NAMALWA (cell line): ENCODE measurements at places on chromosomes 6 and 20.

DNA sequence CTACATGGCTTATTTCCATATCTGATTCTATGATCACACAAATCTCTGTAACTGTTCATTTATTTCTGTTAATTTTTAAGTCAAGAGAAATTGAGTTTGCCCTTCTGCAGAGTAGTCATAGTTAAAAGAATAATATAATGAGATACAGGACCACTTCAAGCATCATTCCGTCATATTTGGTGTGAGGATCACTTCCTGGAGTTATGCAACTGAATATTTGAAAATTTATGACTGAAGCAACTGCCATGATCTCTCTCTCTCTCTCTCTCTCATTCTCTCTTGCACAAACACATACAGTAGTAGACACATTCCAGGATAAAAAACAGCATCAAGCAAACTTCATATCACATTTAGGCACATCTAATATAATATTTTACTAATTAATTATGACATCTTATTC lies 116.4 kb downstream of the COL9A1 start:
- DNase-seq, result no peak

DNA sequence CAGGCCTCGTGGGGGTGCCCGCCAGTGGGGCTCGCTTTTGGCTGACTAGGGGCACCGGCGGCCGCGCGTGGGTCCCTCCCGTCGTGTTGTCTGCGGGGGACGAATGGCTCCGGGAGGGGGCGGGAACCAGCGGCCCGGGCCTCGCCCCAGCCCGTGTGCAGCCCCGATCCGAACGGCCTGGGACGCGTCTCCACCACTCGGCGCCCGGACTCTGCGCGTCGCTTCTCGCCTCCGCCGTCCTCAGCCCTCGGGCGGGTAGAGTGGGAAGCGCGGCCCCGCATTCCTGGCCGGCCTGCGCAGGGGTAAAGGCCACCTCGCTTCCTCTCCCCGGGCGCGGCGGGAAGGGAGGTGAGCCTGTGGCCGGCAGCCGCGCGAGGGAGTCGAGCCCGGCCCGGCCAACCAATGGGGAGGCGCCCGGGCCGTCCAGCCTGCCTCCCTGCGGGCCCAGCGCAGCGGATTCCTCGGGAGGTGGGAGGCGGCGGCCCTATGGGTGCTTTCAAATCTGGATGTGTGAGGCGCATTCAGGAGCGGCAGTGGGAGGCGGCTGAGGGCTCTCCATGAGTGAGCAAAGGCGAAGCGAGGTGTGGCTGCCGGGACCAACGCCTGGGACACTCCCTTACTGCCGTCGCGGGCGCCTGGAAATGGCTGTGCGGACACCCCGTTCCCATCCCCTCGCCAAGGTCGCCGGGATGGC lies 1.1 kb upstream of the ZBTB46 start:
- DNase-seq, result no peak

DNA sequence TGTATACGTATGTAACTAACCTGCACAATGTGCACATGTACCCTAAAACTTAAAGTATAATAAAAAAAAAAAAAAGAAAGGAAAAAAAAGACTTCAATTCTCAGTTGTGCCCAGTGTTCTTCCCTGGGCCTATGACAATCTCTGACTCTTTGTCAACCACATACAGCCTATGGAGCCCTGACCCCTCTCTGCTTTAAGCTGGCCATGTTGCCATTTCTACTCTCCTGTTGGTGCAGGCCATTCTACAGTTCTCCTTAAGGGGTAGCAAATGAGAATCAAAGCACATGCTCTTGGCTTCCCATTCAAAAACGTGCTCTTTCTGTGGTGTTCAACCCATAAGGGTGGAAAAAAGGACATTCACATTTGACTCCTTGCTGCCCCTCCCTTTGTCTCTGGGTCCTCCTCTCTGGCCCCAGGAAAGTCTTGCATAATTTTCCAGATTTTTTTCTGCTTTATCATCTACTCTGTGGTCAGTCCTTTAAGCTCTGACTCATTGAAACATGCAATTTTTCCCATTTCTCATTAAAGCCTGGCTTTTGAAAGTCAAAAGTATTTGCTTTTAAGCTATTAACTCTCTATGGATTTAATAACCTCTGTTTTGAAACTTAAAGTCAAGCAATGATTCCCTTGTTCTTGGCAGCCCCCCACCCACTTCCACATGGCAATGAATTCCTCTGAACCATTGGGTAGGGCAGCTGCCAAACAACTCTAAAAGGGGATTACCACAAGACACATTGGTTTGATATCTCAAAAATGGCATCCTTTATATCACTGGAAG lies 208.6 kb upstream of the MCHR2 start:
- no peak for DNase-seq

DNA sequence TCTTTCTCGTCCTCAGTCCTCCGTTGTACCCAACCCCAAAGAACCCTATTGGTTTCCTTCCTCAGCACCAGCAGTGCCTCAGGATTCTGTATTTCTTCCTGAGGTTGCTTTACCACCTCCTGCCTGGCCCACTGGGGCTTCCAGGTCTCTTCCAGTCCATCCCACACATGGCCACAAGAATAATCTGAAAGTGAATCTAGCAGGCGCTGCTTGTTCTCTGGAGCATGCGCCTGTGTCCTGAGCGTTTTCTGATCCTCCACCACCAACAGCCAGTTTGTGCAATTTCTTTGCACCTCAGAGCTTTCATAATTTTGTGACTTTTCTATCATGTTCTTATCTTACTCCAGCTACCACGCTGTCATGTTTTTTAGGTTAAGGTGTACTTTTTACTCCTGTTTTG lies 11.6 kb upstream of the HSP90AB1 start:
- DNase-seq, result no peak

DNA sequence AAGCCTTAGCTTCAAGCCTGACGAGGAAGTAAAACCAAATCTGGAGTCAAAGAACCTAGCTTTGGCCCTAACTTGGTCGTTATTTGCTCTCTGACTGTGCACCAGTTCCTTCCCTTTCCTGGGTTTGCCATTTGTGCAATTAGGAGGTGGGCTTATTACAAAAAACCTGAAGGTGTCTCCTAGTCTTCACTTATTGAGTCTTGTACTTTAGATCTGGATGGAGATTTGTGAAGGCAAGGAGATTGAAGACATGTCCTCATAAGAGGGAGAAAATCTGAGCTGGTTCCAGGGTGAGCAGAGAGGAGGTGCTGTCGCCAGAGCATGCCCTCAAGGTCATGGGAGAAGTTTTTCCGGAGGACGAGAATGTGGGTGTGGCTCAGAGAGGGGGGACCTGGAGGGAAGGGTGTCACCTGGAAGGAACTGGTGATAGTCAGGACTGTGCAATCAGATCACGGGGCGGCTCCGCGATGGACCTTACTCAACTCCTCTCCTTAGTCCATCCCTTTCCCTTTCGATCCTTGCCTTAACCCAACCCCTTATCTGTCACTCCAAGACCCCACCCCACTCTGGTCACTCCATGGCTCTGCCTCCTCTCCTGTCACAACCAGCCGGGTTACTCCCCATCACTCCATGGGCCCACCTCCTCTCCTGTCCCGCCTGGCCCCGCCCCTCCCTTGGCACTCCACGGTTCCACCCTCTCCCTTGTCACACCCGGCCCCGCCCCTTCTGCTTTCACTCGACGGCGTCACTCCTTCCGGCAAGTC lies 588 bp upstream of the ACSS2 start:
- DNase-seq, result peak; percentile 88

DNA sequence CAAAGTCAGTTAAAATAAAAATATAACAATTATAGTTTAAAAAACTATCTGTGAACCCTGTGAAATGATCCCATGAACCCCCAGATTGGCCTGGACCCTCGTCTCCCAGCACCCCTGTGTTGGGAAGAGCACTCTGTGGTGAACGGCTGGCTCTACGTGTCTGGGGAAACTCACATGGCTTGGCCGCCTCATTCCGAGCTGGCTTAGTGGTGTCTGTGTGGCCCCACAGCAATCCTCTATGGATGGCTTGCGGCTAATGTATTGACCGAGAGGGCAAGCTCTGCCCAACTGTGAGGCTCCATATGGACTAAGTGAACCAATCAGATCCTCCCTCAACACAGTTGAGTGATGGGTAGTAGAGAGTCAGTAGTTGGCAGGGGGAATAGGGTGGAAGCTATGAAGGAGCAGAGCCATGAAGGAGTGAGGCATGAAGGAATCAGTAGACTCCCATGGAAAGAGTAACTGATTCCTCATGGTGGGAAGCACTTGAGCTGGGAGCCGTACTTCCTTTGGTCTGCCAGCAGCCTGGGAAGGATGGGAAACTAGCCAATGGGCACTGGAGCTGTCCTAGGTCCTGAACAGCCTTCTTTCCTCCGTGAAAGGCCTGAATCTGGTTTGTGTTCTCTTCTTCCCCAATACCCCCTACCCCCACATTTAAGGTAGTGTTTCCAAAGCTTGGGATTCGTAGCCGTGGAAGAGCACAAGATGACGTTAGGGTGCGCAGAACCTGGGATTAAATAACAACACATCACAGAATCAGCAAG lies 21.6 kb upstream of the ZNF831 start:
- DNase-seq, result no peak

- no peak for DNase-seq
Observed at GRCh38 chr6:36913082-36913481, 27.3 kb downstream of the C6orf89 start.

- DNase-seq, result no peak
Observed at GRCh38 chr6:168004023-168004422, 6.6 kb downstream of the KIF25 start.

- no peak for DNase-seq
Observed at GRCh38 chr20:34713194-34713943, 9.2 kb downstream of the TP53INP2 start.

DNA sequence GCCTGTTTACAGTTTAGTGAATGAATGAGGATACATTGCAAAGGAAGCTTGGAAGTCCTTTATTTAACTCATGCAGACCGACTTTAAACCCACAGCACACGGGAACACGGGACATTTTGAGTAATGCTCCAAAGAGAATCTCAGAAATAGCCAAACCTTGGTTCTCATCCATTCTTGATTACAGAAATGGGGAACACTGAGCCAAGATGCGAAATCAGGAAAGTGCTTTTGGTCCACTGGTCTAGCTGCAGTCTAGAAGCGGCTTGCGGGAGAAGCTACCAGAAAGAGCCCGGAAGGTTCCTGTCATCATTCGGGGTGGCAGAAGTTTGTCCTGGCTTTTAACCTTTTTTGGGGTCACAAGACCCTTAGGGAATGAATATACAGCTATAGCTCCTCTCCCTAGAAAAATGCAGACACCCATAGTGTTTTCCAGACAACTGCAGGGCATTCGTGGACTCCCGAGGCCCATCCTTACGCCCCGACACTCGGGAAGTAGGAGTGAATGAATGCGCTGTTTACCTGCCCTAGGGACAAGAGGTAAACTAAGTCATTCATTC lies 475 bp upstream of the TMEM181 start:
- DNase-seq, result peak; percentile 10

DNA sequence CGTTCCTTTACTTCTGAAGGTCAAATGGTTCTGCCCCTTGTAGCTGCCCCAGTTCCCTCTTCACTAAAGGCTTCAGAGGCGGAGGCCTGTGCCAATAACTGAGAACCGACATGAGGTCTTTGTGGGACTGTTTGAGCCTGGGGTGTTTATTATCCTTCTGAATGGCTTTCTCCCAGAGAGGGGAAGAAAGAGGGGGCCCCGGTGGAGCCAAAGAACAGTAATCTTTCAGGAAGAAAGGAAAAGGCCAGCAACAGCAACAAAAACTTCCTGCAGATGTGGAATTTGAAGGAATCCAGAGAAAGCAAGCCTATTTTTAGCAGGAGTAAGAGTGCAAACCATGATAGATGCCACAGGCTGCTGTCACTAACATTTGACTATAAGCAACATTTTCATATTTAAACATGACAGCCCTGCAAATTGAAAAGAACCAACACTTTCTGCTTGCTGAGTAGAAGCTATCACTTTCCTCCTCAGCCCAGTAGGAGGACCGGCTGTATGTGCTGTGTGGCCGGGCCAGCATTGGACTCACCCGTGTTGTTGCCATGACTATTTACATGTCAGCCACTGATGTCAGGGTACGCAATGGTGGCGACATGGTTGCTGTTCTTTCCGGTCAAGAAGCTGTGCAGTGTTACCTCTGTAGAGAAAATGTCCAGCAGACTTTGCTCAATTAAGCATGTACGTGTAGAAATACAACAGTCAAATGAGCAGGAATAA lies 121.3 kb downstream of the SOBP start:
- DNase-seq, result no peak

GRCh38 chr6:133487174-133487573 lies 246.0 kb downstream of the EYA4 start:
- DNase-seq, result no peak

DNA sequence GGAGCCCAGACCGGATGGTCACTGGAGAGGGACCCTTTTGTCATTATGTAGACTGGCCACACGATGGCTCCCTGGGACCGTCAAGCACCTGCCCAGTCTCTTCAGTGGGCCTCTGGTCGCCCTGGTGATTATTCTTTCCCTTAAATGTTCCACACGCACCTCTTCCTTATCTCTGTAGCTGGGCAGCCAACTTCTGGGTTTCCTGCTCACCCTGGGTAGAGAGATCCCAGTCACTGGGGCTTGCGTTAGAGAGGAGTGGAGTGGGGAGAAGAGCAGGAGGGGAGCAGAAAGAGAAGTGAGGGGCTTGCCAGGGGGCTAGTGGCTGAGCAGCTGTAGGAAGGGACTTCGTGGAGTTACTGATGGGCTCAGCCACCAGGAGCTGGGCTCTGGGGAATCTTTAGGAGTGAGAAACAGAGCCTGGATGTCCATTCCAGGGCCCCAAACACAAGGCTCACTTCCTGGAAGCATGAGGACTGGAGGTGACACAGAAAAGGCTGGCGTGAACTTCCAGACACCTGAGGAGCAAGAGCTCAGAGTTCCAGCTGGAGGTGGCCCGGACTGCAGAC lies 150.1 kb downstream of the DHX35 start:
- DNase-seq, result peak; percentile 47

DNA sequence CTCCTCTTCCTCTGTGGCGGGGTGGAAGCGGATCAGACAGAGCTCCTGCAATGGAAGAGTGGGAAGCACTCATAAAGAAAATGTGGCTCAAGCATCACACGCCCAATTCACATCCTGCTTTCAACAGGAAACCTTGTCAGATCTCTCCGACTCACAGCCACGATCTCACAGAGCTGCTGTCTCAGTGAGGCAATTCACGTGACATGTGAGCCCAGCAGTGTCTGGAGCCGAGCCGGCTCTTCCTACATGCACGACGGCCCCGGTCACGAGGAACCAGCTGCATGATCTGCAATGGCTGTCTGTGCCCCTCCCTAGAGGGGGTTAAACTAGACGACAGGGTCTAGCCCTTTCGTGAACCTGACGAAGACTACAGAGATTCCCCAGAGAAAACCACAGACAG lies 29.5 kb upstream of the TCFL5 start:
- no peak for DNase-seq
